ENCODE measurements at places on chromosomes 1 and 21.
A peak's percentile ranks its signal among the peaks of the same experiment; 100 is the strongest.

DNA sequence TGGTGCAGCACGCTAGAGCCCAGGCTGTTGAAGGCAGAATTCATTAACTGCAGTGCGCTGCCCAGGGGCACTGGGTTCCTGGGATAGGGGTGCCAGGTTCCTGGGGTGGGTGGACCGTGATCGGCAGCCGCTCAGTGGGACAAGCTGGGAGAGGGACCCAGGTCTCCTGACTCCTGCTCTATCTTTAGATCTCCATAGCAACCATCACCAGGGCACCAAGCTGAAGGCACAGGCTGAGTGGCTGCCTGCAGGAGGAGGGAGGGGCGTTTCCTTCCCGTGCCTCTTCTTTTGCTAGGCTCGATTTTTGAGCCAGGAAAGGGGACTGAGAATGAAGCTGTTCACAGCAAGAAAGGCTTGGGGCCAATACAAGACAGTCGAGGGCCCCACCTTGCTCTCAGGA is 20.9 kb upstream of the CDCP2 start:
- no peak for DNase-seq

- no peak for DNase-seq
Measured at GRCh38 chr1:93980320-93981273, 71.4 kb upstream of the GCLM start.

DNA sequence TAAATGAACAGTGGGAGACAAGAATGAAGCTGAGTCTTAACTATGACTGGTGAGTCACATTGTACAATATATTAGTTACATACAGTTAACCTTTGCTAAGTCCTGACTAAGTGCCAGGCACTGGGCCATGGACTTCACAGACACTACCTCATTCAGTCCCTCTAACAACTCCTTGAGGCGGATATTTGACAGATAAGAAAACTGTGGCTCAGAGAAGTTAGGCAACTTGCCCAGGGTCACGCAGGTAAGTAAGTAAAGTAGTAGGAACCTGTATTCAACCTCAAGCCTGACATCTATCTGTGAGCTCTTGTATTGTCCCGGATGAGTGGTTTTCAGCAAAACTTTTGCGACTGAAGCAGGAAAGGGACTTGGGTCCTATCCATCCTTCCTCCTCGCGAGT is 62.1 kb downstream of the GNG12 start:
- no peak for DNase-seq

- no peak for DNase-seq
Measured at GRCh38 chr1:168301664-168302320, 21.1 kb downstream of the TBX19 start.

- DNase-seq = no peak
Measured at GRCh38 chr1:61079898-61080336, 2.4 kb upstream of the NFIA start.

- no peak for DNase-seq
Measured at GRCh38 chr1:93774707-93775106, 93.1 kb upstream of the BCAR3 start.

DNA sequence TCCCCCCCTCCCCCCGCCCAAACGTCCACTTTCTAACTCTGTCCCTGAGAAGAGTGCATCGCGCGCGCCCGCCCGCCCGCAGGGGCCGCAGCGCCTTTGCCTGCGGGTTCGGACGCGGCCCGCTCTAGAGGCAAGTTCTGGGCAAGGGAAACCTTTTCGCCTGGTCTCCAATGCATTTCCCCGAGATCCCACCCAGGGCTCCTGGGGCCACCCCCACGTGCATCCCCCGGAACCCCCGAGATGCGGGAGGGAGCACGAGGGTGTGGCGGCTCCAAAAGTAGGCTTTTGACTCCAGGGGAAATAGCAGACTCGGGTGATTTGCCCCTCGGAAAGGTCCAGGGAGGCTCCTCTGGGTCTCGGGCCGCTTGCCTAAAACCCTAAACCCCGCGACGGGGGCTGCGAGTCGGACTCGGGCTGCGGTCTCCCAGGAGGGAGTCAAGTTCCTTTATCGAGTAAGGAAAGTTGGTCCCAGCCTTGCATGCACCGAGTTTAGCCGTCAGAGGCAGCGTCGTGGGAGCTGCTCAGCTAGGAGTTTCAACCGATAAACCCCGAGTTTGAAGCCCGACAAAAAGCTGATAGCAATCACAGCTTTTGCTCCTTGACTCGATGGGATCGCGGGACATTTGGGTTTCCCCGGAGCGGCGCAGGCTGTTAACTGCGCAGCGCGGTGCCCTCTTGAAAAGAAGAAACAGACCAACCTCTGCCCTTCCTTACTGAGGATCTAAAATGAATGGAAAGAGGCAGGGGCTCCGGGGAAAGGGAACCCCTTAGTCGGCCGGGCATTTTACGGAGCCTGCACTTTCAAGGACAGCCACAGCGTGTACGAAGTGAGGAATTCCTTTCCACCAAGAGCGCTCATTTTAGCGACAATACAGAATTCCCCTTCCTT is 158.1 kb downstream of the RUNX1 start:
- no peak for DNase-seq

- peak; percentile 48 for DNase-seq
Measured at GRCh38 chr1:35202048-35202719, 9.2 kb upstream of the SFPQ start.

DNA sequence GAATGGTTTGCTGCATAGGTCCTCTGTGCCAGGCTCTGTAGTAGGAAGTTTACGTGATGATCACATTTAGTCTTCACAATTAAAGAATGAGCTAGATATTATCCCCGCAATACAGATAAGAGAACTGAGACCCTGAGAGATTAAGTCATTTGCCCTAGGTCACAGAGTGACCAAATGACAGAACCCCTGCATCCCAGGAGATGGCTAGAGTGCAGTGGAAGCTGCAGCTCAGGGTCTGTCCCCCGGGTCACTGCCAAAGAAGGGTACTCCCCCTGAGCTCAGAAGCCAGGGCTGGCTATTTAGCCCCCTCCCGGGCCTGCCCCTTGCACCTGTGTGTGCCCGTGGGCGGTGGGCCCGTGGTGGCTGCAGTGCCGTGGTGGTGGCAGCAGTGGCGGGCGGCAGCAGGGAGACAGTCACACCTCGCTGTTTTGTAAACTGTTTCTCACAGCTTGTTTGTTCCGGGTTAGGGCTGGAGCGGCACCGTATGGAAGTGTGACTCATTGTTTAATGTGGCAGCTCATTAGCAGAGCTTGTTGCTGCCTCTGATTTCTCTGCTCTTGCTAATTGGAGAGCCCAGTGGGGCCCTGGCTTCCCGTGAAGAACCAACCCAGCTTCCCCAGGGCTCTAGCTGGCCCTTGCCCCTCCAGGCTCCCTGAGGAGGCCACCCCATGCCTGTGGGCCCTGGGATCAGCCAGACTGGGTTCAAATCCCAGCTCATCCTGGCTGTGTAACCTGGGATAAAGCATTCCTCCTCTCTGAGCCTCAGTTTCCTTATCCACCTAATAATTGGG is 19.3 kb upstream of the FOXO6 start:
- DNase-seq = no peak

GRCh38 chr1:109207467-109208103 is 6.1 kb upstream of the SARS1 start:
- no peak for DNase-seq

GRCh38 chr1:205456868-205457745 is 1.3 kb upstream of the BLACAT1 start:
- no peak for DNase-seq

DNA sequence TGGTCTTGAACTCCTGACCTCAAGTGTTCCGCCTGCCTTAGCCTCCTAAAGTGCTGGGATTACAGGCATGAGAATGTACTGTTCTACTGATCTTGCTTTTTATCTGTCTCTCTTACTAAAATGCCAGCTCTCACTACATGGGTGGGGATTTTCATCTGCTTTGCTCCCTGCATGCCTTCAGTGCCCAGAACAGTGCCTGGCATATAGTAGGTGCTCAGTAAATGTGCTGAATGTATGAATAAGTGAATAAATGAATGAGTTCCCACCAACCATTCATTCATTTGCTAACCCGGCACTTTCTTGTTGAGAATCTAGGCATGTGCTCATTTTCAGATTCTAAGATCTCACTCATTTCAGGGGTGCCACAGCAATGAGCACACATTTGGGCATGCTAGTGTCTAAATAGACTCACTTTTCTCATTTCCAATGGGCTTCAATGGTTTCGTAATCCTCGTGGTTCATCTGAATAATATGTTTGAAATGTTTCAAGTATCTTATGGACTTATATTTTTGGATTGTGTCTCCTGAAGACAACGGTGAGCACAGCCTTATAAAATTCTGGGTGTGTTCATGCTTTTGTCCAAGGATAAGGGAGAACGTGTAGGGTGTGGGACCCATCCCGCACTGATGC is 7.6 kb downstream of the DHRS3 start:
- no peak for DNase-seq

DNA sequence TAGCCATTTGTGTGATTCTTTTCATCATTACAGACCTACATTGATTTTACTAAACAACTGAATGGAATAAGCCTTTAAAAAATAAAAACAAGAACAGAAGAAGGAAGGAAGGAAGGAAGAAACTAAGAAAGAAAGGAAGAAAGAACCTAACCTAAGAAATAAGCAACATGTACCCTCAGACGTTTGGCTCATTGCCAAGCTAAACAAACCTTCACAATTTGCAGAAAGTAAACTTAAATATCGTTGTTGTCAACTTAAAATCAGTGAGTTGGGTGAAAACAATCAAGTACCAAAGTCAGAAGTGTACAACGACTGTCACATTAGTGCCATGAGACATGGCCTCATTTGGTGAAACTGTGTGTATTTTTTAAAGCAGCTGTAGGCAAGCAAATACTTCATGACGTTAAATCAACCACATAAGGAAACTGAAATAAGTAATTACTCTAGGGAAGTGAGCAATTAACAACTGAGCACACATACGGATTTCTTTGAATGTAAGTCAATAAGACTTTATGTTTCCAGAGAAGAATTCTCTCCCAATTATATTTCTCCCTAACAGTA is 313.1 kb upstream of the TMPRSS15 start:
- no peak for DNase-seq

DNA sequence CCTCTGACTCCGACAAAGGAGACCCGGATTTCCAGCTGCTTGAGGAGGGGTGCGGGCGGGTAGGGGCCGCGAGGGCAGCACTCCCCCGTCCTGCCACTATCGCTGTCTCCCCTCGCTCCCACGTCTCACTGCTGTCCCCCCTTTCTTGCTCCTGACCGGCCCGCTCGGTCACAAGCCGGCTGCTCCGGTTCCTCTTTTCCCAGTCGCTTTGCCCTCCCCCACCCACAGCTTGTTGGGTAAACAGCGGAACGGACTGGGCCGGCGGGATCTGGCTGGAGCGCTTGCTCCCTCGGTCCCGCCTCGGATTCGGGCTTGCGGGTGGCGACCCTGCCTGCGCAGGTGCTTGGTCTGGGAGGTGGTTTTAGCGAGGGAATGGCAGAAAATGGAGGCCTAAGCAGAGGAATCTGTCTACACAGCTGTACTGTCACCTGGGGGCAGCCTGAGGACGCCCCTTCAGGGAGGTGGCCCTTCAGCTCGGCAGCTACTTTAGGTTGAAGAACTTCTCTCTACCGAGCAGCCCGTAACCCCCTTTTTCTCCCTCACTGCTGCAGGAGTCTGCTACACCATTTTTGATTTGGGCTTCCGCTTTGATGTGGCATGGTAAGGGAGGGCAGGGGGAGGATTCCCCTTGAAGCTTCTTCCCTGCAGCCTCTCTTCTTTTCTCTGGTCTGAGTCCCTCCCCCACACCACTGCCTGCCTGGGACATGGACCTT is 645 bp downstream of the ATP6V0B start:
- DNase-seq = no peak

DNA sequence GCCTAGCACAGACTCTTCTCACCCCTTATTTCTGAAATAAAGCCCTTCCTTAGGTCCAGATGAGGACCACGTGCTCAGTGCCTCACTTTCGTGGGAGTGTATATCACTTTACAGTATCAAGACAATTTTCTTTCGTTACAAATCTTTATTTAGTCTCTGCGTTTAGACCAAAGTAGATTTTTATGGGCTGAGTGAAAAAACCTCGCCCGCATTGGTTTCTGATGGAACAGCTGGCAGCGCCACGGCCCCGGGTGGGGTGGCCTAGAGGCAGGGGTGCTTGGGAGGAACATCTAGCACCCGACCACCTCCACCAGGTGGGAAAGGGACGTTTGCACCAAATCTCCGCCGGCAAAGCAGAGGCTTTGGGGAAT is 7.6 kb downstream of the SIM2 start:
- DNase-seq = no peak

DNA sequence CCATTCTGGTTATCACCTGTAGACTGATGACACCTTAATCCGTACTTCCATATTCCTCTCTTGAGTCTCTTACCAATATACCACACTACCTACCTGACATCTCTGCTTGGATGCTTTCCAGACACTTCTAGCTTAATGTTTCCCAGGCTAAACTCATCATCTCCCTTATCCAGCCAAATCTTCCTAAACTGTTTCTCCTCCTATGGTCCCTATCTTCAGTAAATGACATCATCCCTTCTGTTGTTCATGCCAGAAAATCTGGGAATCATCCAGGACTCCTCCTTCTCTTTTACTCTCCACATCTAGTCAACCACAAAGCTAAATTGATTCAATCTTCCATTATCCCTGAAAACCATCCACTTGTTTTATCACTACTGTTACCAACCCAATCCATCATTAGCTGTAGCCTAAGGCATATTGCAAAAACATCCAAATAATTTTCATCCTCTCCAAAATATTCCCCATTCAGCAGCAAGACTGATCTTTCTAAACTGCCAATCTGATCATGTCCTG is 464.1 kb upstream of the BEND5 start:
- DNase-seq = no peak

- DNase-seq = no peak
Measured at GRCh38 chr1:115475901-115476300, 137.9 kb upstream of the NGF start.

GRCh38 chr1:66357021-66357420 is 176.9 kb upstream of the SGIP1 start:
- DNase-seq = no peak

- no peak for DNase-seq
Measured at GRCh38 chr21:44437696-44438431, 17.4 kb upstream of the LRRC3 start.

DNA sequence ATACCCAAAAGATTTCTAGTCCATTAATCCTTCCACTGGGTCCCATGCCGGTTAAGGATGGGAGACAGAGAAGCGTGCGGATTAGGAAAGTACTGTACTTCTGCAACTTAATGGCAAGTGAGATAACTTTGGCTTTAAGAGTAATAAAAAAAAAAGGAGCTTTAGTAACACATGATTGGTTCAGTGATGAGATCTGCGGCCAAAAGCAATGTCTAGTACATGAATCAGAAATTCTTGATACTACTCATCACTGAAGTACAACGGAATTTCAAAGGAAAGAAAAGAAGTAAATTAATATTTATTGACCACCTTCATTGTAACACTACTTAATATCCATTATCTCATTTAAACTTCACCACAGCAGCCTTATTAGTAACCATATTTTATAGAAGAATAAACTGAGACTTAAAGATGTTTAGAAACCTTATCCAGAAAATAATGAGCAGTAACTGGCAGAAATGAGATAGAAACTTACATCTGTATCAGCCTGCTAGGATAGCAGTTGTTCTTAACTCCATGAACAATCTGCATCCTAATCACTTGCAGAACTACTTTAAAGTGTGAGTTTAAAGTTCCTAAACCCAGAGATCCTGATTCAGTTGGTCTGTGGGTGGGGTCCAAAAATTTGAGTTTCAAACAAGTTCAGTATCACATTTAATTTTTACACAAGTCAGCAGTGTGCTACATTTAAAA is 14.1 kb upstream of the NUF2 start:
- DNase-seq = no peak
